ENCODE measurements at places on chromosomes 4 and X.

- no peak for DNase-seq
Measured at GRCh38 chr4:6362243-6362885, 92.7 kb downstream of the WFS1 start.

DNA sequence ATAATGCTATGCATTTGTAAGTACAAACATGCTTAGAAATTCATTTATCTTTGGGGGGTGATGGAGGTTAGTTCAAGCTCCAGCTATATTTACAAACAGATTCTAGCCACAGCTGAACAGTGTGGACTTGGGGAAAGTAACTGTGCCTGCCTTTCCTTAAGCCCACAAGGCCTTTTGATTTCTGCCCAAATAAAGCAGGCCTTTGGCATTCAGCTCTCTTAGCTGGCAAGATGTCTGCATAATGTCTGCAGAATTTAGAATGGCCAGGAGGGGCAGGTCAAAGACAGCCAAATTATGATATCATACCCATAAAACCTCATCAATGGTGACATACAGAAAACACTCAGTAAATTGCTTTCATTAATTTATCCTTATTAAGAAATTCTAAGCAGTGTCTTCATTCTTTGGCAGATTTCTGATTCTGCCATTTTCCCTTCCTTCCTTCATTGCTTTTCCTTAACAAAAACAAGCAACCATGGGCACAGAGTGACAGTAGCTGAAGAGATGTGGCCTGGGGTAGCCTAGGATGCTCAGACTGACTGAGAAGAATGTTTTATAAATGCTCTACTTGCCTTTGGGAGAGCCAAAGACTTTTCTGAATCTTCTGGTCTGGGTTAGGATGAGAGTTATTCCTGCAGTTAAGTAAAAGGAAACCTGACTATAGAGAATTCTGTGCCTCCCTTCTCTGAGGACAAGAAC is 538.7 kb upstream of the NR3C2 start:
- no peak for DNase-seq

GRCh38 chrX:136665258-136665900 is 17.4 kb downstream of the CD40LG start:
- no peak for DNase-seq

GRCh38 chr4:13523591-13524503 is 20.5 kb downstream of the NKX3-2 start:
- DNase-seq: no peak

DNA sequence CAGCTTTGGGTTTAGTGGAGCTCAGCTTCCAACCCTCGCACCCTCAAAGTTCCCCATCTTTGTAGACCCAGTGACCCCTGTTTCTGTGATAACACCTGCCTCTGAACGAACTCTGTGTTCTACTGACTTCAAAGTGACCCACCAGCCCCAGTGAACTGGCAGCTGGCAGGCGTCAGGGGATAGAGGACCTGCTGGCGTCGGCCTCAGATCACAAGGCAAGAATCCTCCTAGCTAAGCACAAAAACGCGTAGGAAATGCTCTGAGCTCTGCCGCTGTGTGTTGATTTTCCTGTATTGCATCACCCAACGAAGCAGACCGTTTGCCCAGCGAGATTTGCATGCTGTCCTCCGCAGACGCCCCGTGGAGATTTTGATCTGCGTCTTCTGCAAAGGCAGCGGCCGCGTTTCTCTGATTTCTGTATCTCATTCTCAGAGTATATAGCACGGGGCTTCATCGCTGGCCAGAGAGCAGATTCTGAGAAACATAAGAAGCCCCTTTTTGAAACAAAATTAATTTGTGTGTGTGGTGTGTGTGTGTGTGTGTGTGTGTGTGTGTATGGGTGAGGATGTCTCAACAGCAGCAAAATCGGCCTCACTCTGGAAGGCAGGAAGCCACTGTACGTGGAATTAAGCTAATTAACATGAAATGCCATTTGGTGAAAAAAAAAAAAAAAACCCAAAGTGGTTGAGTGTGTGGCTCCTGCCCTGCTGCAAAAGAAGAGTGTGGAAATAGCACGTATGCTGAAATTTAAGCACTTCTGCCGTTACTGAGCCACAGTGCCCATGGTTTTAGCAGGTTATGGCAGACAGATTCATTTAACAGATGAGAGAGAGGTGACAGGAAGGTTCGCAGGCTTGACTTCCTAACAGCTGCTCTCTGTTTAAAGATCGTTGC is 29.2 kb upstream of the ASMTL start:
- DNase-seq: no peak

- no peak for DNase-seq
Measured at GRCh38 chr4:78975865-78976264, 36.6 kb upstream of the PAQR3 start.

- DNase-seq: no peak
Measured at GRCh38 chr4:22869235-22869634, 176.5 kb downstream of the GBA3 start.

GRCh38 chr4:41579526-41579925 is 41.6 kb downstream of the LIMCH1 start:
- DNase-seq: no peak

GRCh38 chr4:80486603-80487002 is 151.1 kb downstream of the CFAP299 start:
- no peak for DNase-seq

DNA sequence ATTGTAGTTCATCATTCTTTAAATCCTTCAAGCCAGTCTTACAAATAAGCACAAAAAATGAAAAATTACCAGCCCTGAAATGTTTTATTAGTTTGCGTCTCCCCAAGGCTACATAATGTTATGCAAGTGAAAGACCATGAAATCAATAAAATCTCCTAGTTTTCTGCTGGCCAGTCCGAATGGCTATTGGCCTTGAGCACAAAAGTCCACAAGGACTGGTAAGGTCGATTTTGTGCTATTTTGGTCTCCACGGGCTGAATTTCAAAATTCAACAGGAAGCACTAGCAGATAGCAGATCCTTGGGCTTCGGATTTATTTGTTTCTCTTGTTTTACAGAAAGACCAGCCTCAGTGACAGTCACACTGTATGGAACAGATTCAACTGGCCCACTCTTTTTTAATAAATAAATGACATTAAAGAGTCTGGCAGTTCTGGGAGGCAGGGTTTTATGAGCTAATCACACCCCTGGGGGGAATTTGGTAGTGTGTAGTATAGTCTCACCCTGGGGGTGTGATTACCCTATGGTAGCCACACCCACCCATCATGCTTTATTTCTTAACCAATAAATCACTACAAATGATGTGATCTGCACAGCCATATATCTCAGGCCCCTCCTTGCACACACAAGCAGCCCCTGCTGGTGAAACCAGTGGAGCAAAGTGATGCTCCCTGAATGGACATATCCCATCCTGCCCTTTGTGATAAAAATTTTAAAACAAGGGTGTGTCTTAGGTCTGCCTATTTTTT is 51.1 kb upstream of the TMEM33 start:
- DNase-seq: no peak

Measured in amygdala (tissue), 56 donors.